ENCODE measurements at places on chromosomes 6 and 20.

DNA sequence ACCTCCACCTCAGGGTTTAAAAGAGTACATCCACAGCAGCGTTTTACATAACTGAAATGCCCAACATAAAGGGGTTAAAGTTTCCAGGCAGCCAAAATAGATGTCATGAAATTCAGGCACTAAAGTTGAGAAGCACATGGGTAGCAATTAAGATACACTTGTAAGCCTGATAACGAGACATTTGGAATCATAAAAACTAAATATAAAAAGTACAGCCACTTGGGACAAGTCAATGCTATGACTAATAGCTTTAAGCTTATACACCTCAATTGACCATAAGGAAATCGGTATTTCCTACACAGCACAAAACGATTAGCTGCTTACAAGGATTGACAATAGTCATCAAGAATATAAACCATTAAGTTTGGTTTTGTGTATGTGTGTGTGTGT, 11.8 kb downstream of the LOC128125822 start:
- no peak for DNase-seq

DNA sequence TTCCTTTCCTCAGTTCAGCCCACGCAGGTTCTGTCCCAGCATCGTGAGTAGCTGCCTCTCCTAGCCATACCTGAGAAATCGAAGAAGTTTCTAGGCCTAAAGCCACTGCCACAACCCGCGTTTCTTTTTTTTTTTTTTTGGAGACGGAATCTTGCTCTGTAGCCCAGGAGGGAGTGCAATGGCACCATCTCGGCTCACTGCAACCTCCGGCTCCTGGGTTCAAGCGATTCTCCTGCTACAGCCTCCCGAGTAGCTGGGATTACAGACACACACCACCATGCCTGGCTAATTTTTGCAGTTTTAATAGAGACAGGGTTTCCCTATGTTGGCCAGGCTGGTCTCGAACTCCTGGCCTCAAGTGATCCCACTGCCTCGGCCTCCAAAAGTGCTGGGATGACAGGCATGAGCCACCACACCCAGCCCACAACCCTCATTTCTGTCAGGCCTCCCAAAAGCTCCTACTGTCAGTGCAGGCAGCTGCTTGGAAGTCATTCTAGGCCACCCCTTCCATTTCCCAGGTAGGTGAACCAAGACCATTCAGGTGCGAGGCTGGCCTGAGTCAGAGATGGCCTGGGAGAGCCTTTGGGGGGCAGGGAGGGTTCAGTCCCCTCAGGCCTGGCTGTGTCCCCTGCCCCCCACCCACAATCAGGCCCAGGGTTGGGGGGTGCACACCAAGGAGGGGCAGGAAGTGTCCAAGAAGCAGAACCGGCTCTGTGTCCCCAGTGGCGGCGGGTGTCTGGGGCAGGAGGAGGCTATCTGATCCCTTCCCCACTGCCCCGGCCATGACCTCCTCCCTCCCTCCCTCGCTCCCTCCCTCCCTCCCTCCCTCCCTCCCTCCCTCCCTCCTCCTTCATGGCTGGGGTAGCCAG, 47.2 kb downstream of the NOL4L start:
- DNase-seq = no peak

DNA sequence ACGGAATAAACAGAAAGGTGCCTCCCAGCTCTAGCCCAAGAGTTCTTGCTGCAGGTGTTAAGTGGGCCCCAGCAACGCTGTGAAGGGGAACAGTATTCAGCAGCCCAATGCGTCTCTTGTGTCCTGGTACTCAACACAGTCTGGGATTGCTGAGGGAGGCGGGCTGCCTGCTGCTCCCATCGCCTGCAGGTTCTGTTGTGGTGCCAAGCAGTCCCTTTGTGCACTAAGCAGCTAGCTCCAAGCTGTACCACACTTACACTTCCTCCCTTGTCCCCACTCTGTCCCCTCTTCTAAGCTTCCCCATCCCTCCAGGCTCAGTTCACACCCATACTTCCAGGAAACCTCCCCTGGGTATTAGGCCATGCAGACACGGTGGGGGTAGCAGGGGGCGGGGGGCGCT, 92.7 kb downstream of the AGPAT4 start:
- no peak for DNase-seq

DNA sequence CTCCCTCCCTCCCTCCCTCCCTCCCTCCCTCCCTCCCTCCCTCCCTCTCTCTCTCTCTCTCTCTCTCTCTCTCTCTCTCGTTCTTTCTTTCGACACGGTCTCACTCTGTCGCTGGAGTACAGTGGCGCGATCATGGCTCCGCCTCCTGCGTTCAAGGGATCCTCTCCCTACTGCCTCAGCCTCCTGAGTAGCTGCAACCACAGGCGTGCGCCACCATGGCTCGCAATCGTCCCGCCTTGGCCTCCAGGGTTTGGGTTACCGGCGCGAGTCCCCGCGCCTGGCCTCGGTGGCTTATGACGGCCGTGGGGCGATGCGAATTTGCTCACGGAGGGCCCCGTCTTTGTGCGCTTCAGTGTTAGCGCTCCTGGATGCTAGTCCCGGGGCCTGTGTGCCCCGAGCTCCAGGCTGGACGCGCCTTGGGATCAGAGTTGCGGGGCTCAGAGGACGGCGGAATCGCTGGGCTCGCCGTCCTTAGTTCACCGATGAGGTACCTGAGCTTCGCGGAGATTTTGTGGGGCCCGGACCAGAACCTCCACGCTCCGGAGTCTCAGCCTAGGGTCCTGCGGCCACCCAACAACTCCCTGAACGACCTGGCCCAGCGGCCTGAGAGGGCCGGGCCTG, 45.2 kb downstream of the MCUR1 start:
- DNase-seq = no peak

GRCh38 chr20:63612276-63612931, 14.5 kb downstream of the GMEB2 start:
- DNase-seq = peak; percentile 56

DNA sequence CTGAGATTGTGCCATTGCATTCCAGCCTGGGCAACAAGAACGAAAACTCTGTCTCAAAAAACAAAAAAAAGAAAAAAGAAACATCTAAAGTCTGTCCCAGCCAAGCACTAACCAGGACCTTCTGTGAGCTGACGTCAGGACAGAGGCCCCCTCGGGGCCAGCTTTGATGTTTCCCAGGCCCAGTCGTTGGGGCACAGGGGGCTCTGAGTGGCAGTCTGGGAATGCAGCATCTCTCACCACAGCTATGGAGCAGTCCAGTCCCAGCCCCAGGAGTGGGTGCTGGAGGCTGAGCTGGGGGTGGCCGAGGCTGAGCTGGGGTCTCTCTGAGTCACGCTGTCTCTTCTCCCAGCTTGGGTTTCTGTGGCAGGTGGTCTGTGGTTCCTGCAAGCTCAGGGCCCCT, 46.0 kb upstream of the SRF start:
- DNase-seq = no peak

DNA sequence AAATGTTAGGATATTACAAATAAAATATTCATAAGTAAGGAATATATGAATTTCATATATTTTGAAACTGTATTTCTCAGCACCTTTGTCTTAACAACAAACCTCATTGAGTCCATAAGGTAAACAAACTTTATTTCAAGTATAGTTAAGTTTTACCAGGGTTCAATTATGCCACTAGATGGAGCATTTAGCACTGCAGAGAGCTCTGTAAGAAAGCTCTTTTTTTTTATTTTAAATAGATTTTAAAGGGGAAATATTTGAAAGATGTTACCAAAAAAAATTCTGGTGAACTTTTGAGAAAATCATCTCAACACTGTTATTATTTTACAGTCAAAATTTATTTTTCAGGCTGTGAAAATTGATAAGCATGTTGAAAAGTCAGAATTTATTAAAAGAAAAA, 955.2 kb upstream of the EYS start:
- DNase-seq = no peak

DNA sequence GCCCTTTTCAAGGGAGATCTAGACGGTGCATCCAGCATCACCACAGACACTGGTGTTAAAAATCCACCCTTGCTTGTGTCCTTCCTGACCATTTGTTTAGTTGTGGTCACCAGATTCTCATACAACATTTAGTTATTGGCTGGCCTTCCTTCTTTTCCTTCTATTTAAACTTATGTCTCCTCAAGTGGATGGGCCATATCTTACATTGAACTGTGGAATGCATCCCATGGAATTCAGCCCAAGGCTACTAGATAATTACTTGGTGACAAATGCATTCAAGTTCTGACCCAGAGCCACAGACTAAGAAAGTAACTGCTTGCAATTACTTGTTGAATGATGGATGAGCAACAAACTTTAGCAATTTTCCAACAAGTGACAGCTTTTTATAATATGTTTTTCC, 198.9 kb upstream of the SSTR4 start:
- DNase-seq = no peak

DNA sequence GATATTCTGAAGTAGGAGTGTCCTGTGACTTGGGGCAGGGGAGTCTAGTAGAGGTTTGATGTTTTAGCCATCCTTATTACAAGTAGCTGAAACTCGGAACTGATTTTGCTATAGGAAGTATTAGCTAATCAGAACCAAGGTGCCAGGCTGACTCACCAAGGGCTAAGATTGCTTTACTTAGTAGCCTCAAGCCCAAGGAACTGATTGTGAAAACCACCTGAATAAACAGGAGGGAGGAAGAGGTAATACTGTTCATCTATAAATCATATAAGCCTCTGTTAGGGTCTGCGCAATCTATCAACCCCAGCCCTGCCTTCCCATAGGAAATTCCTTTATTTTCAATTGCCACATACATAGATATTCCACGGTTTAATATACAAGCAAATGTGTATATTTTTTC, 54.4 kb downstream of the GNAS start:
- no peak for DNase-seq

- DNase-seq = no peak
These were observed 30.0 kb upstream of the PHACTR2 start for GRCh38 chr6:143647732-143648131.

GRCh38 chr20:20440886-20441658, 73.2 kb downstream of the INSM1 start:
- no peak for DNase-seq

- DNase-seq = peak; percentile 33
These were observed 7.8 kb downstream of the DLGAP4 start for GRCh38 chr20:36313926-36314325.

GRCh38 chr6:140264431-140264830, 890.0 kb upstream of the CITED2 start:
- no peak for DNase-seq

- DNase-seq = no peak
These were observed 540.0 kb downstream of the PTPRT start for GRCh38 chr20:42649748-42650147.

DNA sequence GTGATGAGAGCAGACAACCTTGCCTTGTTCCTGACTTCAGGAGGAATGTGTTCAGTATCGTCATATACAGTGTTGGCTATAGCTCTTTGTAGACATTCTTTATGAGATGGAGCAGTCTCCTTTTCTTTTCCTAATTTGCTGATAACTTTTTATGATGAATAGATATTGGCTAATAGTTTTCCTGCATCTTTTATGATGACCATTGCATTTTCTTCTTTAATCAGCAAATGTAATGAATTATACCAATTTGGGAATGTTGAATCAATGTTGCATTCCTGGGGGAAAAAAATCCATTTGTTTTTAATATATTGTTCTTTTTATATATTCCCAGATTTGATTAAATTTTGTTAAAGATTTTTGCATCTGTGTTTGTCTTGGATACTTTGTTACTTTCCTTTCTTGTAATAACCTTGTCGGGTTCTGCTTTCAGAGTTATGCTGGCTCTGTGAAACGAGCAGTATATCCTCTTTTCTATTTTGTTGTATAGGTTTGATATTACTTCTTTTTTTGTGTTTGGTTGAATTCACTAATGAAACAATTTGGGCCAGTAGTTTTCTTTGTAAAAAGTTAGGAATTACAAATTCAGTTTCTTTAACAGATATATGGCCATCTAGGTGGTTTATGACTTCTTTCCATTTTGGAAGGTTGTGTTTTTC, 23.9 kb downstream of the KDM1B start:
- DNase-seq = no peak

DNA sequence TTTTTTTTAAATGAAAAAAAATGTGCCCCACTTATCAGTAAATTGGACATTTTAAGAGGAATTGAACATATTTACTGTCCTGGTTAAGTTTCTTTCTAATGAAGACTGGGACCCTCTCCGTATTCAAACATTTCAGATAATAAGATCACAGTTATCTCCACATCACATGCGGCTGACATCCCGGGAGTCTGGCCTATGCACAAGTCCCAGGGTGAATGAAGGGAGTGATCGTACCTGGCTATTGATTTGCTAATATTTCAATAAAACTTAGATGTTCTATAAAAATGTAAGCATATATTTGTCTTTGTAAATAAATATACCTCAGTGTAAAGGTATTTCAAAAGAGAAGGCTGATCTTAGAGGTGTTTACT, 58.1 kb downstream of the FOXC1 start:
- no peak for DNase-seq

DNA sequence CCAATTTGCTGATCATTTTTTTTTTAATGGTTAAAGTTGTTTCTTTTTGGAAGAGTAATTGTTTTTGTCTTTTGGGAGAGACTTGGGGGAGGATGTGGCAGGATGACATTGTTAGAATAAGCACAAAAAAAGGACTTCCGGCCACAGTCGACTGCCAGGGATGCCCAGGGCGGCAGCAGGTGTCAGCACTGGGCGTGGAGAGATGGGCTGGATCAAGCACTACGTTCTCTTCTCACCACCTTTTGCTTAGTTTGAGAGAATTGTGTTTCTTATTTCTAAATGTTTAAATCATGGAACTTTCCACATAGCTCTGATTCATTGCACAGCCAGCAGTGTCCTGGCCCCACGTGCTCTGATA, 104.6 kb upstream of the FRMD1 start:
- DNase-seq = peak; percentile 34

DNA sequence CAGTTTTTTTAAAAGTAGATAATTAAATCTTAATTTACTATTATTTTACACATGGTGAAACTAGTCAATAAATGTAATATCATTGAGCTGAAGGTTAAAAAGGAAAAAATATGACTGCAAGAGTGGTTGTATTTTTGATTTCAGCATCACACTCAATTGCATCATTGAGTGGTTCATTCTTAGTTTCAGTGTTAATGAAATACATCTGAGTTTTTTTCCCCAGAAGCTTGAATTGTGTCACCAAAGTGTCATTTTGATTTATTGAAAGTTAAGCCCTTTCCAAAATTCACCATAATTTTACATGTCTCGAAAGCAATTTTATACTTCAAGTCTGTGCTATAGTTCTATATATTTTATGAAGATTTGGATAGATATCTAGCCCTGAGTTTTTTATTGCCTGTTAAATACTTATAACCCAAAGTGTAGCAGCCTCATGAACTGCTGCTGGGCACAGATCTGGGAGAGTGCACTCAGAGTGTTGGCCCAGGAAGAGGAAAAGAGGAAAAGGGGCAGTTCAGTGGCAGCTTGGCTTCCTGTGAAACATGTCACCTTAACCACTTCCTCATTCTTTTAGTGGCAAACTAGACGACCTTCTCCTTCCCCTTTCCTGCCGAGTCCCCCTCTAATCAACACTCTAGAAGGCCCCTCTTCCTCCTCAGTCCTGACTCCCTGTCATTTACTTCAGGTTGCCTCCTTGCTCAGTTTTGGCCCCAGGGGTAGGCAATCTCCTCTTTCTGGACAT, 140.7 kb downstream of the ESR1 start:
- no peak for DNase-seq

Measured in activated effector memory CD4-positive, alpha-beta T cell treated with anti-CD3 and anti-CD28 coated beads, Interleukin-2, amount 50 U/mL, for 16 hours (primary cell).